Stimulated activated CD4-positive, alpha-beta T cell treated with anti-CD3 and anti-CD28 coated beads, Interleukin-4, amount 100 ng/mL, for 48 hours (primary cell): ENCODE measurements at places on chromosomes 2 and 18.

DNA sequence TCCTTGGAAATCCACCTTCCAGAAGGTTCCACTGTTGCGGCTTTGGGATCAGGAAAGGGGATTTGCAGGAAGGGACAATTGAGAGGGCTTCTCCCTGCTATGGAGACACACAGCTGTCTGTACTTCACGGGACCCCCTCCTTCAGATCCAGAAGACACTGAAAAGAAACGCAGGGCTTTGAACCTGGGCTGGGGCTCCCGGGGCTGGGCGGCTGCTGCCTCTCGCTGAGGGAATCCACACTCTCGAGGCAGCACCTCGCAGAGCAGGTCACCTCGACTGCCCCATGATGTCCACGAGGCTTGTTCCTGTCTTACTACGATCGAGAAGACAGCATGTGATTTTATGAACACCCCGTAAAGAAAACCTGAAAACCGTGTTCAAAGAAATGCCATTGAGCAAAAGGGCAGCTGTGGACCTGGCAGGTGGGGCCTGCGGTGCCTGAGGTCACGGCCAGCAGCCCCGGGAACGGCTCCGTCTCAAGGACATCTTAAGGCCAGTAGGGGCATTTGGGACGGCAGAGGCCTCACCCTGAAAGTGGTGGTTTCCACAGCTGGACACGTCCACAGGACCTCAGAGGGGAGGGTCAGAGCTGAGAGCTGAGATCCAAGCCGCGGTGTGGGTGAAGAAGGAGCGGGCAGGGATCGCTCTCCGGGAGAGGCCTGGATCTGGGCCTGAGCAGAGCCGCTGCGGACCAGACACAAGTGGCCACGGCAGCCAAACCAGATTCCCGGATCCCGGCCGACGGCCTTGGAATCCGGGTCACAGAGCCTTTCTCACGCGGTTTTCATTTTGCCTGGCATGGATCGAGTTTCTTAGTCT is 165.7 kb downstream of the RTP5 start:
- no peak for DNase-seq

- no peak for DNase-seq
These were observed 239.0 kb upstream of the FANCL start for GRCh38 chr2:58480141-58480540.

DNA sequence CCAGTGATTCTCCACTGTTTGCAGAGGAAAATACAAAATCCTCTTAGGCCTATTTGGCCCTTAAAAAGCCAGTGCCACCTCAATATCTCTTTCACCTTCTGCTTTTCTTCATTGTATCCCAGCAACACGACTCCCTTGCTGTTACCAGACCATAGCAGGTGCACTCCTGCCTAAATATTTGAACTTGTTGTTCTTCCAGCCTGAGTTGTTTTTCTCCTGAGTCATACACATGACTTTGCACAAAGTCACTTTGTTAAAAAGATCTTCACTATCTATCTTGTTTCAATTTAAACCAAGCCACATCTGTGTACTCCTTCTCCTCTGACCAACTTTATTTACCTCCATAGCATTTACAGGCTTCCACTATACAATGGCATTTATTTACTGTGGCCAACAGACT is 103.6 kb downstream of the LRRTM4 start:
- DNase-seq = no peak

DNA sequence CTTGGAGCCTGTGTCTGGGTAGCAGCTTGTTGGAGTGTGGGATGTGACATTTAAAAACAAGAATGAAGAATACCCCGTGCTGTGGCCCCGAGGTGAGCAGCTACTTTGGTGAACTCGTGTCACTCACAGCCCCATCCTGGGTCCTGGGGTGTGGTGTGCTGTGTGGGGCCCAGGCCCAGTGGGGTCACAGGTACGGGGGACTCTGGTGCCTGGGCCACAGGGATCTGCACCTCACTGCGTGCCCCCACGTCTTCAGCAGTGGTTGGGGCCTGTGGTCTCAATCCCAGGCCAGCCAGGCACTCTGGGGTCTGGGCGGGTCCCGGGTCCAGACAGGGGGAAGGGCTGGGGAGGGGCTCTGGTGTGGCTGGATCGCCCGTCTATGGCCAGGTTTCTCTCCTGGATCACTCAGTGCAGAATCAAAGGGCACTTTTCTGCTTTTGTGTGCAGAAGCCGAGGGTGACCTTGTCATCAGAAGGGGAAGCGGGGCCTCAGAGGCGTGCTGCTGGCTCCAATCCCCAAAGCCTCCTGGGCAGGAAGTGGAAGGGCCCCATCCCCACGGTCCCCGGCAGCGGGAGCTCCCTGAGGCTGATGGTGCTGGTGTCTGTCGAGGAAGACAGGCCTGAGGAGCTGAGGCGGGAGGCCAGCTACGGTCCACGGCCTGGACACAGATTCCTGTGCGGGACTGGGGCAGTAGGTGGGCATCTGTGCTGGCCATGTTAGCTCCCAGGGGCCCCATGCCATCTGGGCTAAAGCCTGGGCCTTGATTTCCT is 1.4 kb downstream of the GPR35 start:
- DNase-seq = no peak

DNA sequence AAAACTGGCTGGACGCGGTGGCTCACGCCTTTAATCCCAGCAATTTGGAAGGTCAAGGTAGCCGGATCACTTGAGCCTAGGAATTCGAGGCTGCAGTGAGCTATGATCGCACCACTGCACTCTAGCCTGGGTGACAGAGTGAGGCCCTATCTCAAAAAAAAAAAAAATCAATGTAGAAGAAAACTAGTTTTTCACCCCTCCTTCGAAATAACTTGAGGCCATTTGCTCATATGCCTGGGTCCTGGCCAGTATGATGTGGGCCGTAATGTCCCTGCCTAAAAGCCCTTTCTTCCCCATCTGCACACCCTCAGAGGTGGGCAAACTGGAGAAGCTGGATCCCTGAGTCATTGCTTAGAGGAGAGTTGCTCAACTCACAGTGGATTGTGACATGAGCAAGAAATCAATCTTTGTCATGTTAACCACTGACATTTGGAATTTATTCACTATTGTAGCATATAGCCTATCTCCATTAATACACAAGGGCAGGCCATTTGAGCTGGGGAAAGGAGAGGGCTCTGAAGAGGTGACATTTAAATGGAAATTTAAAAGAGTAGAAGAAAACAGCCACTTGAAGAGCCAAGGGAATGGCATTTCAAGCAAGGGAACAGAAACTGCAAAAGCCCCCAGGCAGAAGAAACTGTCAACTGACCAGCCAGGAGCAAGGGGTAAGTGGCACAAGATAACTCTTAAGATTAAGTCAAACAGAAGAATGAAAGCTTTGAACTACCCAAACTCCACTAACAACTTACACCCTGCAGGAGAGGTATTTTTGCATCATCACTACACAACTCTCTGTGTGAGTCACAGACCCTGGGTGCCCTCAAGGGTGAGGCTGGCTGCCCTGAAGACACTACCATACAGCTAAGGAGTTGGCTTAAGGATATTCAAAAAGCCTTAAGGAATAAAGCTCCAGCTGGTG is 7.6 kb upstream of the METTL21A start:
- DNase-seq = no peak

DNA sequence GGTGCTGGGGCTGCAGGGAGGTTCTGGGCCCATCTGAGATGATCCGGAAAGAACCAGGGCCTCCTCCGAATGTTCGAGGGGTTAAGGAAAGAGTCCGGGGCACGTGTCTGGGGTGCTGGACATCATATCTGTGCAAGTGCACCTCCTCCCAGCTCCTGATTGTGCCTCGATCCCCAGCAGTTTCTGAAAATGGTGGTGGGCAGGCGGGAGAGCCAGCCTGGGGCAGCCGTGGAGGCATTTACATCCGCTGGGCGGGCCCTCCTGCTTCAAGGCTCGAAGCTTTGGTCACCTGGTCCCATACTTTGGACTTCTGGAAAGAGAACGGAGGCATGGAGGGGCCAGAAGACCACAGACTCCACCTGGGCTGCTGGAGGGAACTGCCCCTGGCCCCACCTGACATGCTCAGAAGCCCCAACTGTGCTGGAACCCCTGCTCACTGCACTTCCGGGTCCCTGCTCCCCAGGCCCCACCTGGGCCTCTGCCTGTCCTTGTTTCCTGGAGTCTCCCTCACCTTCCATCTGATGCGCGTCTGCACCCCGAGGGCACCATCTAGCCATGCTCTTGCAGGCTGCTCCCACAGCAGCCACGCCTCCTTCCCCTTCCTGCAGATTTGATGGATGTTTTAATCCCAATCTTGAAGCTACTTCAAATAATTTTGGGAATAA is 119.2 kb upstream of the HDAC4 start:
- DNase-seq = no peak

- no peak for DNase-seq
These were observed 247.8 kb upstream of the KLHL29 start for GRCh38 chr2:23137166-23137565.

- no peak for DNase-seq
These were observed 334.5 kb downstream of the ARHGAP15 start for GRCh38 chr2:143463719-143464118.

GRCh38 chr2:178280244-178280852 is 86.0 kb downstream of the OSBPL6 start:
- peak; percentile 21 for DNase-seq

DNA sequence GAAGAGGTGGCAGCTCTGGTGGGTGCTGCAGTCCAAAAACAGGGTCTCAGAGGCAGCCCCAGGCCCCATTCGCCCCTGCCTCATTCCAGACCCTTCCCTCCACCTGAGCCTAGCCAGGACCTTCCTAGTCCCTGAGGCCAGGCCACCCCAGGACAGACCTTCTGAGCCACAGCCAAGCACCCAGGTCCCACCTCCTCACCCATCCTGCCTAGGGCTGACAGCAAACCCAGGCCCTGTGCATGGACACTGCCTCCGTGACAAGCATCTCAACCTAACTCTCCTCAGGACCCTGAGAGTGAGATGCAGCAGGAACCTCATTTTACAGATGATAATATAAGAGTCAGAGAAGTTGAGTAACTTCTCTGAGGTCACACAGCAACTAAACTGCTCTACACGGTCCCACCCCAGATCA is 15.5 kb downstream of the ADRA2B start:
- no peak for DNase-seq

DNA sequence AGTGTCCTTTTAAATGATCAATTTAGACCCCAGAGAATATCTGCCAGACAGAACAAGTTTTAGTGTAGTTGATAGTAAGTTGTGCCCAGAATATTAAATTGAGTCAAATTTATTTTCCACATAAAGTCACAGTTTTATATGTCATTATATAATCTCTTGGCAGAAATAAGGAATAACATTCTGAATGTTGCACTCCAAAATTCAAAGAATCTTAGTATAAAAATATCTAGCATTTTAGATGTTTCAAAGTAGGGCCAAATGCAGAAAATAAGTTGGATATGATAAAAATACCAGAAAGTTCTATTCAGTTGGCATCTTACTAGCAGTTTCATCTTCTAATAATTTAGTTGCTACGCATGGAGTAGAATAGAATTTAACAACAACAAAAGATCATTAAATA is 33.5 kb downstream of the SCN1A start:
- DNase-seq = no peak

DNA sequence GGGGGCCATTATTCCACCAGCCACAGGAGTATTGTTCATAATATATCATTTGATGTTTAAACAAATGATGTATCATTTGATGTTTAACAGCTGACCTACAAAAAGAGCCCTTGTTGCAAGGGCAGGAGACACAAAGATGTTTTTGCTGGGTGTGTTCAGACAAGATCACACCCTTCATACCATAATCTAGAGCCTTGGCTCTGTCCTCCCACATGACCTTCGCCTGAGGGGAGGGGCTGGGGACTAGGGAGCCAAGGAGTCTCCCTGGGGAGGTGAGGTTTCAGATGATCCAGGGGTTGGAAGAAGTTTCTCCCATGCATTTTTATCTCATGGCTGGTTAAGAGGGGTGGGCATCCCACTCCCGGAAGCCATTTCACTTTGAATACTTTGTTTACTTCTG is 33.5 kb downstream of the CDC42EP3 start:
- DNase-seq = no peak

DNA sequence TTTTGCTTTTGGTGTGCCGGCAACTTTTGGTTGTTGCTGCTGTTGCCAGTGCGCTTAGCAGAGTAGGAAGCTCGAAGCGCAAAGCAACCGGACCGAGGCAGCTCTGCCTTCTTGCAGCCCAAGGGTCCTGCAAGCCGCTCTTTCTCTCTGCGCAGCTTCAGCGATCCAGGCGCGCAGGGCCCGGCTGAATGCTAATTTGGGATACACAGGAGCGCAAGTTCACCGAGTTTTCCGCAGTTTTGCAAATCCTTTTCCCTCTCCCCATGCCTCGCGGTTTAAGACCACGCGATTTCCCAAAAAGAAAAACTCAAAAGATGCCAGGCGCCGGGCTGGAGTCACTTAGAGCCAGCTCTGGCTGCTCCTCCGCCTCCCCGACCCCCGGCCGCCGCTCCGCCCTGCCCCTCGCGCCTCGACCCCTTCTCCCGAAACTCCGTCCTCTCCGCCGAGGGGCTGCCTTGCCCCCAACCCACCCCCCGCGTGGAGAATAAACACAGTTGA is 13.5 kb upstream of the SIX3 start:
- DNase-seq = no peak

GRCh38 chr2:24199968-24200590 is 25.2 kb downstream of the FAM228A start:
- DNase-seq = no peak

- no peak for DNase-seq
These were observed 622 bp downstream of the RAB12 start for GRCh38 chr18:8609659-8610458.

- DNase-seq = peak; percentile 10
These were observed 923 bp downstream of the AMER3 start for GRCh38 chr2:130756053-130756873.

- no peak for DNase-seq
These were observed 3.3 kb upstream of the SRSF7 start for GRCh38 chr2:38754506-38754905.

DNA sequence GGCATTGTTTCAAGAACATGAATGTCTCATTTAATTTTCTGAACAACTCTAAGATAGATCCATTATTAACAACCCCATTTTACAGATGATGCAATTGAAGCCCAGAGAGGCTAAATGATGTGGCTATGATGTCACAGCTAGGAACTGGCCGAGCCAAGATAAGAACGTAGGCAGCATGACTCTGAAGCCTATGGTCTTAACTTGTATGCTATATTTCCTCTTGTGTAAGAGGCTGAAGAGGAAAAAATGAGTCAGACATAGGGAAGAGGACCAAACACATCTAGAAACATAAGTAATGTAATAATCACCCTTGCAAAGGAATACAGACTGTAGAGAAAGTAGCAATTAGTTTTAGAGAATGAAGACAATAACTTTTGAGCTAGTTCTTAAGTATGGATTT is 416.8 kb downstream of the FIGN start:
- DNase-seq = no peak

- no peak for DNase-seq
These were observed 390.9 kb upstream of the TRIB2 start for GRCh38 chr2:12325806-12326205.

- no peak for DNase-seq
These were observed 133.8 kb upstream of the SCN7A start for GRCh38 chr2:166627893-166628292.

GRCh38 chr2:85073033-85073432 is 60.2 kb upstream of the TCF7L1 start:
- no peak for DNase-seq
